K562 (cell line): ENCODE measurements at places on chromosomes 5 and 9. TPM values are rescaled to one million over a fixed set of nuclear protein-coding genes. Genes with fewer than 3 reads are reported as not detected.

GRCh38 chr9:1989500-1989899, 25.6 kb upstream of the SMARCA2 start:
- H3K4me1 ChIP-seq: no peaks in the 10 kb centered on the region
- no peak overlapping the region for H3K4me3 ChIP-seq
- no peak for DNase-seq
- peaks cover 3% of the 10 kb centered on the region for H3K27me3 ChIP-seq
- no peaks in the 10 kb centered on the region for H3K36me3 ChIP-seq

Gene IFNA13
- not detected in 2 replicates for total RNA-seq

DNA sequence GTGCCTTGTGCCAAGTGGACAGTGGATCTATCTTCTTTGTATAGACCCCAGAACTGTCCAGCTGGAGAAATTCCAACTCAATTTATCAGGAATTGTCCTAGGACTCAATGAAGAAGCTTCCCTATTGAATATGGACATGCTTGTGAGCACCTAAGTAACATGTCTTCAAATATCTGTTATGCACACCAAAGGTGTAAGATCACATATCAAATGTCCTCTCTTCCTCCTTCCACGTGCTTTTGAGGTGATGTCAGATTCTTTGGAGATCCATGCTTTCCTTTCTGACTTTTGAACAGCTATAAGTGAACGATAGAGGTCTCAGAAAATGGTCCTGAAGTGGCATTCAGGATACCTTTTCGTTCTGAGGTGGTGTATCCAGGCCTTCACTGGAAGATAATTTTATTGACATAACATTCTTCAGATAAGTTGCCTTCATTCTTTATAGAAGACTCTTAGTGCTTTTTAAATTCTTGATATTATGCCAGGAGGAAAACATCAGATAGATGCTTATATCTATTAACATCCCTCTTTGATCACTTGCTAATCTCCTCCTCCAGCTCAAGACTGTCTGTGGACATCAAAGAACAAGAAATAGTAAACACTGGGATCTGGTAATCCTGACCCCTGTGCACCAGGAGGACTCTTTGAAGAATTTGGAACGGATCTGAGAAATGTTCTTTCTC, 246.4 kb downstream of the SMARCA2 start:
- H3K27me3 ChIP-seq: no peaks in the 10 kb centered on the region
- DNase-seq: no peak
- no peak overlapping the region for H3K4me3 ChIP-seq
- no peaks in the 10 kb centered on the region for H3K4me1 ChIP-seq
- H3K27ac ChIP-seq: no peak overlapping the region

DNA sequence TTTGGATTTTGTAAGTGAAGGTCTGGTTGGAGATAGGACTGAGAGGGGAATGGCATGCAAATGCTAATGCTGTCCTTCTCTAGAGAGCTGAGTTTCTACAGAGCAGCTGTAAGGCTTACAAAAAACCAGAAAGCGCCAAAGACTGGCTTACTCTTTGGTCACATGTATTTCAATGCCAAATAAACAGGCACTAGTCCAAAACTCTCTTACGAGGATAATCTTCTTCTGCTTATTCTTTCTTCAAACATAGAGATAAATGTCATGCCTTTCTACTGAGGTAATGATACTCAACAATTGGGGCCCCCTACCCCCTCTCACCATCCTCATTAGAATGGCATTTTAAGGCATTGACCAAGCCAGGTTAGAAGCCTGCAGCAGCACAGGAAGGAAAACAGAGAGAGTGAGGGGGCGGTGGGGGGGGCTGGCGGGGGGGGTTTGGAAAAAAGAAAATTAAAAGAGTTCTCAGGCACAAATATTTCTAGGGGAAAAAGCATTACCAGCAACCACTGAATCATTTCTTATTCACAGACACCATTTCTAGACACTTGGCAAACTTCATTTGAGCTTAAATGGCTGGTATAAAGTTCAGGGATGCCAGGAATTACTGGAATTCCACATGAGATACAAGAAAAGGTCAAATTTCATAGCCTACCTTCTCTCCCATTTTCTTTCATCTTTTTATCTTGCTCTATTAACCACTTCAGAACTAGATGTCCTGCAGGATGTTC, 34.0 kb downstream of the PUM3 start:
- DNase-seq: no peak
- H3K36me3 ChIP-seq: peaks cover 91% of the 10 kb centered on the region
- H3K27me3 ChIP-seq: no peaks in the 10 kb centered on the region
- H3K4me3 ChIP-seq: no peak overlapping the region

Gene CCL21
- total RNA-seq: 0.34 TPM in 1 of 2 replicates, not detected in the other

DNA sequence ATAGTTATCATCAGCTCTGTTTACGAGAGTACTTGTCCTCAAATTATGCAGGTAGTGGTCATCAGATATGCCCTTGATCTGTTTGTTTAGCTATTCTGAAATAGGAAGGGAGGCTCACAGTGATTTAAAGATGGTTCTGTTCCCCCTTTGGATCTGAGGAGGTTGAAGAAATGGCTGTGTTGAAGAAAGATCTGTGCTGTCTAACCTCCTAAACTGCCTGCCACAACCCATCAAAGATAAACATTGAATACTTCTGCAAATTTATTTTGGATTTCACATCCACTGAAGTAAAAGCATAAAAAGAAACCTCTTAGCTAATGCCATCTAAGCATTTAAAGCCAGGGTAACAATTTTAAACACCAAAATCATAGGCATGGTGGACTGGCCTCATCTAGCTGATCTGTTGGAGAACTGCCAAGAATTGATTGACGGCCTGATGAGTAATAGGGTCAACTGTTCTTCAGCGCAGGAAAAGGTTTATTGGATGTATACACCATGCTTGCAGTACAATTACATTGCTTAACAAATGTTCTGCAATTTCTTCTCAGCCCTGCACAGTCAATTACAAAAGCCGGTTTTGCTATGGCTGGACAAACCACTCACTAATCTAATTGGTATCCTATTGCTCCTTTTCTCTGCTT, 97.6 kb downstream of the SEMA6A start:
- no peaks in the 10 kb centered on the region for H3K4me1 ChIP-seq
- no peaks in the 10 kb centered on the region for H3K27me3 ChIP-seq
- no peak for DNase-seq
- H3K4me3 ChIP-seq: no peak overlapping the region
- H3K36me3 ChIP-seq: no peaks in the 10 kb centered on the region

DNA sequence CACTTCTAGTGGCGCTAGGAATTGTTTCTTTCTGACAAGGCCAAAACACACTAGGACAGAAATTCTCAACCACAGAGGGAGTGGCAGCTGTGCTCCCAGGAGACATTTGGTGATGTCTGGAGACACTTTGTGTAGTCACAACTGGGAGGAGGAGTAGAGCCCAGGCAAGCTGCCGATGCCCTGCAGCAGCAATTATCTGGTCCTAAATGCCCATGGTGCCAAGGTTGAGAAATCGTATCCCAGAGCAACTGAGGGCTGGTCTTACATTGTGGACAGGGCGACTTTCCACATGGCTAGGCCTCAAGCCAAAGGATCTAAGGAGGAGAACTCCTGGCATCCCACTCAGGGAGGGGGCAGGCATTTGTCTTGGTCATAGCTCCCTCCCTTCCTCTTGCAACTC, 259.9 kb downstream of the GADD45G start:
- H3K4me1 ChIP-seq: no peaks in the 10 kb centered on the region
- H3K4me3 ChIP-seq: no peak overlapping the region
- no peak overlapping the region for H3K27ac ChIP-seq
- no peaks in the 10 kb centered on the region for H3K36me3 ChIP-seq
- H3K27me3 ChIP-seq: no peaks in the 10 kb centered on the region

DNA sequence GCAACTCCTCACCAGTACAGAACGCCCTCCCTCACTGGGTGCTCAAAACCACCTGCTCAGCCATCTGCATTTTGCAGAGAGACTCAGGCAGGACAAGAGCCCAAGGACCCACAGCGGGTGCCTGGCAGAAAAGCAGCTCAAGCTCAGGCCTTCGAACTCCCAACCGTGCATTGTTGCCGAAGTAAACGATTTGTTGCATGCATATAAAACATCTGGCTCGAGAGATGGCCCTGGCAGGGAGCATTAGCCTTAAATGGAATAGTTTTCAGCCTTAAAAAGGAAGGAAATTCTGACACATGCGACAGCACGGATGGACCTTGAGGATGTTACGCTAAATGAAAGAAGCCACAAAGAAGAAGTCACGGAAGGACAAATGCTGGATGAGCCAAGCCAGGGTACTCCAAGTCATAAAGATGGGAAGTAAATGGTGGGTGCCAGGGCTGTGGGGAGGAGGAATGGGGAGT, 160.4 kb upstream of the PHYKPL start:
- H3K27me3 ChIP-seq: peaks cover 30% of the 10 kb centered on the region
- DNase-seq: no peak
- no peak overlapping the region for H3K4me3 ChIP-seq

Gene PCDHGA9
- 0.18 and 0.20 TPM in 2 replicates for total RNA-seq

Gene FABP6
- not detected in 2 replicates for total RNA-seq
